ENCODE measurements at places on chromosomes 1 and 21.

DNA sequence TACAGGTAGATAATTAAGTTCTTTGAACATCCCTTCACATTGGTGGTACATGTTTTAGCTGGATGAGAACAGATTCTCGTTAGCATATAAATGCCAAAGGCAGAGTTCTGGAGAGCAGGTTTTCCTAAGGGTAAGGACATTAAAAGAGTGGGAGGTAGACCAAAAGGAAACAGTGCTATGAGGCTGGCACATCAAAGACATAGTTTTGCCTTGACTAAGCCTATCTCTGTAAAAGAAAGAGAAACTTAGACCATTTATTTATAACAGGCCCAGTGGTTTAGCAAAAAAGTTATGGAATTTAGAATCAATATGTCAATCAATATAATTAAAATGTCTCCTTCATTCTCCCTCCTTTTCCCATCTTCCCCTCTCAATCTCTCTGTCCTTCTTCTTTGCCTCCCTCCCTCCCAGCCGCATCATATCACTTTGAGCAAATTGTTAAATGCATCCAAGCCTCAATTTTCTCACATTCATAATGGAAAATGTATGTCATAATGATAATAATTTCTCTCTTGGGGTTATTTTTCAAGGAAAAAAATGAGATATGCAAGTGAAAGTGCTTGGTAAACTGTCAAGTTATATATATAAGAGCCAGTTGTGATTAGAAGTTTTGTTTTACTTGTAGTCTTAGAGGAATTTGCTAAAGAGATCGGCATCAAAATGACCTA, 209.9 kb upstream of the SGIP1 start:
- no peak for DNase-seq

DNA sequence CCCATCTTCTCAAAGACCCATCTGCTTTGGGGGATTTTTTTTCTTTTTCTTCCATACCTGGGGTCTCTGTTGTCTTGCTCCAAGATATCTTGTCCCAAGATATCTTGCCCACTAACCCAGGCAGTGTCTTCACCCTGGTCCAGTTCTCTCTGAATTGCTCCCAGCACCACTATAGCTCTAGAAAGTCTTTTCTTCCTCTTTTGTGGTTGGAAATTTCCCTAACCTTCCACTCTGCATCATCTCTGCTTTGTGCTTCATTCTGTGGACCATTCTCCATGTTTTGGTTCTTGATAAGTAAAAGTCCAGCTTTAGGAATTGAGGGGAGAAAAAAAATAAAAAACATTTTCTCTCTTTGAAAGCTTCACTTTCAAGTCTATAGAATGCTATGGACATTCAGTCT, 20.9 kb downstream of the STYXL2 start:
- peak; percentile 25 for DNase-seq

DNA sequence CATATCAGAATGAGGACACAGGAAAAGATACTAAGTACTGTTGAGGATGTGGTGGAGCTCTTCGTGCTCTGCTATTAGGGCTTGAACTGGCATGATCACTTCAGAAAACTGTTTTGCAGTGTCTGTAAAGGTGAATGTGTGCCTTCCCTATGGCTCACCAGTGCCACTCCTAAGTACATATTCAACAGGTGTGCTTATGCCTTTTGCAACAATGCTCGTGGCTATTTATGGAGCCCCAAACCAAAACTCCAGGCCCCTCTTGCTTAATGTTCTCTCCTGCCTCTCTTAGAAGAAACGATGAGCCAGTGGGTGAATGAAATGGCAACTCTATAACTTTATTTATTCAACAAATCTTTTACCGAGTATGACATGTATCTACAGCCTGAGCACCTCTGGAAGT, 70.2 kb downstream of the TAS1R2 start:
- DNase-seq = no peak

GRCh38 chr1:5273280-5274003, 619.0 kb downstream of the AJAP1 start:
- DNase-seq = no peak

DNA sequence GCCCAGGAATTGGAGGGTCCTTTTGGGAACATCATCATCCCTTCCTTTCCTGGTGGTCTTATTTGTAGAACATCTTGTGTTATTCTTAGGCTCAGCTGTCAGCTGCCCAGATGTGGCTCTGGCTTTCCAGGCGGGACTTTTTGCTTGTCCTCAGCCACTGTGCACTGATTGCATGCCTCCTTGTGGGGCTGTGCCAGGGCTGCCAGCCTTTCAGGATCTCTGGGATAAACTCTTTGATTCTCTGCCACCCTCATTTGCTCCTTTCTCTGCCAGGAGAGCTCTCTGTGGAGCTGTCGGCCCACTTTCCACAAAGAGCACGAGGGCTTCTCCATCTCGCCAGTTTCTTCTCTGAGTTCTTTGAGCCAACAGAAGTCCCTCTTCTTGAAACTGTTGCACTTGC, 63.1 kb downstream of the PTPRU start:
- no peak for DNase-seq

DNA sequence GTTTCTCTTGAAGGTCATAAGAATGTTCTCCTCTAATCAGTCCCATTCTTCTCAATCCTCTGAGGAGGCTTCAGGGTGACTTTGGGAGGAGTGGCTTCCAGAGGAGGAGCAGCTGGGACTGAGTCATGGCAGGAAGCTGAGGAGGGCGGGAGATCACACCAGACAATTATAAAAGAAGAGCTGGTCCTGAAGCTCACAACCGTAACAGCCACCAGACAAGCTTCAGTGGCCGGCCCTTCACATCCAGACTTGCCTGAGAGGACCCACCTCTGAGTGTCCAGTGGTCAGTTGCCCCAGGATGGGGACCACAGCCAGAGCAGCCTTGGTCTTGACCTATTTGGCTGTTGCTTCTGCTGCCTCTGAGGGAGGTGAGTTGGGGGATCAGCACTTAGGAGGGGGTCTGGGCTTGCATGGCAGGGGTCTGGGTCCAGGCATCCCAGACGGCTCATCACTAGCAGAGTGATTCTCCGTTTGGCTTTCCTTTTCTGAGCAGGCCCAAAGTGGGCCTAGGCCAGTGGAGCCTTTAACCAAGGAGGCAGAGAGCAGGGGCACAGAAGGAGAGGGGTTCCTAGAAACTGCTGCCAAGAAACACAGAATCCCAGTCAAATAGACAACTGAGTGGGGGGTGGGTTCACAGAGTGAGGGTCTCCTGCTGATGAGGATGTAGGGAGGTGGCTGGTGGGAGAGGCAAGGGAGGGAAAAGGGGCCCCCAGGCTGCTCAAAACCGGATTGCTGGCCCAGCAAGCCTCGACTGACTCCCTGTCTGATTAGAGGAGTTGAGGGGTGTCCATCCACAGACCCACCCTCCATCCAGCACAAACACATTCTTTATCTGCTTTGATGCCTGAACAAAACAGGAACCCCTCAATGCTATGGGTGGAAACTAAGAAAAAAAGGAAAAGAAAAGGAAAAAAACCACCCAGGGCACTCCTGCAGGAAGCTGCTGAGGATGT, at the start of gene ECM1:
Gene ECM1 (plus strand): TSS at position 198 of the 953 bp plus-strand sequence. CDS start 101 bp downstream, at position 299.
- DNase-seq = peak; percentile 18

DNA sequence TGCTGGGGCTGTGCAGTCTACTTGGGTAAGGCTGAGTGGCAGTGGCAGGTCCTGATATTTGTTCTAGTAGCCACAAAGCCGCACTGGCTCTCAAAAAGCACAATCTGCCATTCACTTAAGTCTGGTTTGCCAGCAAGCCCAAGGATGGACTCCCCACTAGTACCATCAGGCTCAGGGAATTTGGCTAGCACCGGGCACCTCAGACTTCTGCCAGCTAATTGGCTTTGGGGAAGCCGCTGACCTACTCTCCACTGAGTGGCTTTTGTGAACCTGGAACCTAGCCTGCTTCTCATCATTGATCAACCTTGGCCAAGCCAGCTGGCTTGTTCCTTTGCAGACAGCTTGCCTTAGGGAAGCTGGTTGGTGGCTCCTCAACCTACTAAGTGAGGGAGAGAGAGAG, 83.1 kb downstream of the ESRRG start:
- DNase-seq = no peak

- no peak for DNase-seq
These were observed 1.0 kb downstream of the TEX38 start for GRCh38 chr1:46672696-46673095.

DNA sequence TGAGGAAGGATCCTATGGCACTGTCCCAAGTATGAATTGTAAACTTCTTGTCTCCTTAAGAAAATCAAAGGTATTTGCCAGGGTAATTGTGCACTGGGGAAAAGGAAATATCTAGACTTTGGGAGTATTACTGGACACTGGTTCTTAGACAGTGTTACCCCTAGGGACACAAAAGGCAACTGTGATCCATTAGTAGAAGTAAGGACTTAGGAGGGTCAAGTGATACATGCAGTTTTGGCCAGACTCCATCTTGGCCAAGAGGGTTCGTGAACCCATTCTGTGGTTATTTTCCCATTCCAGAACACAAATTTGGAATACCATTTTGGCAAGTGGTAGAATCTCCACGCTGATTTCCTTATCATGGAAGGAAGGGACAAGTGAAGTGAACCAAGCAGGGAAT, 98.1 kb downstream of the TM2D1 start:
- DNase-seq = no peak
